Motor neuron (in vitro differentiated cells): ENCODE measurements at places on chromosomes 6 and 20.
A peak's percentile ranks its signal among the peaks of the same experiment; 100 is the strongest.

GRCh38 chr20:13736436-13737191 is 48.1 kb downstream of the ESF1 start:
- ATAC-seq, result no peak

DNA sequence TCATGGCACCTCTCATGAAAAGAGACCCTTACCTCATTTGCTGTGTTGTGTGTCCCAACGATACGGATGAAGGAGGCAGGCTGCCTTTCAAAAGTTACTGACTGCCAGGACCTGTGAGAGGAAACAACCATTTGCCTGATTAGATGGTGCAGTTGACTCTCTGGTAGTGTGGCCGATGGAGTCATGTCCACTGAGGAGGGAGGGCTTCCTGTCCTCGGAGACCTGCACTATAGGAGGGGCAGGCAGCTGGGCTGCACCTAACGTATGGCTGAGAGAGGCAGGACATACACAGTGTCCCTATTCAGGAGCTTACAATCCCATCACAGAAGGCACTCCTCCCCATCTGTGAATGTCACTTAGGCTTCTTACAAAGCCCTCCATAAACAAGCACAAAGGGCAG is 373.0 kb downstream of the ZFAND3 start:
- no peak for ATAC-seq

GRCh38 chr6:157143171-157143889 is 180.0 kb downstream of the TMEM242 start:
- ATAC-seq, result peak; percentile 38

GRCh38 chr6:118696271-118696670 is 44.9 kb upstream of the CEP85L start:
- ATAC-seq, result no peak

DNA sequence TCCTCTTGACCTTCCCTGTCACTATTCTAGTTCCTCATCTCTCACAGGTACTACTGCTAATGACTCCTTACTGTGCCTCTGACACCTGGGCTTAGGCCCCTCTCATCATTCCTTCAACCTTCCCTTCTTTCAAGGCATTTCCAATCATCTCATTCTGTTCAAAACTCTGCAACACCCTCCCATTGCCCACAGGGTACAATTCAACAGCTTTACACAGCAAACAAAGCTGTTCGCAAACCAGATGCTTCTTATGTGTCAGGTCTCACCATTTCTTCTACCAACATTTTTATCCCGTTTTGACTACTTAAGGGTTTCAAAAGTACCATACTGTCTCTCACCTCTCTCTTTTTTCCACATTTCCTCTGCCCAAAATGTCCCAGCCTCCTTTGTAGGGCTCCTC is 84.4 kb upstream of the ID4 start:
- ATAC-seq, result no peak

- no peak for ATAC-seq
Observed at GRCh38 chr20:40254023-40254772, 434.8 kb downstream of the MAFB start.

GRCh38 chr20:25223765-25224720 is 23.8 kb upstream of the PYGB start:
- no peak for ATAC-seq

DNA sequence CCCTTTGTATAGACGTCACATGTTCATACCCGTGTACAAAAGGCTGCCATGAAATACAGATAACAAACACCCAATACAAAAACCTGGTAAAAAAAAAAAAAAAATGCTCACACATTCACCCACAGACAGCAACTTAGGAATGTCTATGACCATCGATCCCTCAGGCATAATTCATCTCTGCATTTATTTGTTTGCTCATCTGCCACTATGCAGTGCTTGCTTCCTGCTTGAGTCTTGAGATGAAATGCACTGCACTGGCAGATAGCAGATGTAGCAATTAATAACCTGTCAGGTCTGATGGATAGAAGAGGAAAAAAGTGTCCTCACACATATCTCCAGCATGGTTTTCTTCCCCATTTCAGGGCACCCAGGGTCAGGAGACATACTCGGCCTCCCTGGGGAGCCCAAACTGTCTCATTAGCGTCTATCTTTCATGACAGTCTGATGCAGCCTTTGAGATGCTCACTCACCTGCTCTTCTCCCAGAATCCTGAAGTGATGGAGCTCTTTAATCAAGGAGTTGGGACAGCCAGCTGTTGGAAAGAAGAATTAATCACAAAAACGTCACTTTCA is 295.1 kb upstream of the AGPAT4 start:
- ATAC-seq, result peak; percentile 92

- no peak for ATAC-seq
Observed at GRCh38 chr6:140311146-140311545, 936.7 kb upstream of the CITED2 start.

DNA sequence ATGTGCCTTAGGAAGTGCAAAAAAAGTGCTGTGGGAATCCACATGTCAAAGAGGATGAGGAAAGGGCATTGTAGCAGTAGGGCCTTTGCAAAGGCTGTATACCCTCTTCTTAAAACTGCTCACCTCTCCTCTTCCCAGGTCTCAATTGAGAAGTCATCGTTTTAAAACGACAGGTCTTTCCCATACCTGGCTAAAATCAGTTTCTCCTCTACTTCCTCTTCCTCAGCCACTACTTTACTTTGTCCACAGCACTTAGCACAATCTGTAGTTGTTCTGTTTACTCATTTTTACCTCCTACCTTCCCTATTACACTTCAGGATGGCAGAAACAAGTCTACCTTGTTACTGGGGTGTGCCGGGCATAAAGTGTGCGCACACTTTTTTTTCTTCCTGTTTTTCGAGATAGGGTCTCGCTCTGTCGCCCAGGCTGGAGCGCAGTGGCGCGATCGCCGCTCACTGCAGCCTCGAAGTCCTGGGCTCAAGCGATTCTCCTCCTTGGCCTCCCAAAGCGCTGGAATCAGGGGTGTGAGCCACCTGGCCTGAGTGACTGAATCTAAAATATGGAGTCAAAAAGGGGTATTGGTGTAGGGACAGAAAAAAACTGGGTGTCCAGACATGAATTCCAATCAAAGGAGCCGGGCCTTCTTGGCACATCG is 9.8 kb upstream of the ELOVL5 start:
- peak; percentile 0 for ATAC-seq

DNA sequence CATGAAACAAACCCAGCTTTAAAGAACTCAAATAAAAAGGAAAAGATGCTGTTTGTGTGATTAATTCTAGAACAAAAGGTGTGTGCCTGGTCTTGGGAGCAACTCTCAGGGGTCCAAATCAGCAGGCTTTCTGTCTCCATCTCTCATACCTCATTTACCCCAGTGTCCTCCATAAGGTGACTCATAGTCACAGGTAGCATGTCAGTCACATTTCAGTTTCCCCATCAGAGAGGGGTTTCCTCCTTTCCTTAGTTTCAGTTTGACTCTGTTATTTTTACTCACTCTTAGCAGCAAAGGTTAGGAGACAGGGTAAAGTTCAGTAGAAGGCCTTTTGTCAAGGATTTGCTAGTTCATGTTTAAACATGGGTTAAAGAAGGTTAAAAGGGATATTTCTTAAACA is 46.2 kb downstream of the OGFRL1 start:
- ATAC-seq, result no peak

DNA sequence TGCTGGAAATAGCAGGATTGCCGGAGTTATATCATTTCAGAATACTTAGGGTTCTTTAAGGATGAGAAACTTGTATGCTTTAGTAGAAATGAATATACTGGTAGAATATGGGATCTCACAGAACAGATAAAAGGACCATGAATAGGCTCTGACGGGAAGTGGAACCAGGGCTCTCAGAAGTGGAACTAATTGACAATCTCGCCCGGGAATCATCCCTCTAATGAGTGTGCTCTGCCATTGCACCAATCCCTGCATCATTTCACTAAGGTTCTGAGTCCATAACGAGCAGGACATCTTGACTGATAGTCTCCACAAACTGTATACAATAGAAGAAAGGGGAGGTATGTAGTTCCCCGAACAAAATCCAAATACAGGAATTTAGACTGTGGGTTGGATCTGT is 150.1 kb downstream of the COL9A1 start:
- no peak for ATAC-seq

DNA sequence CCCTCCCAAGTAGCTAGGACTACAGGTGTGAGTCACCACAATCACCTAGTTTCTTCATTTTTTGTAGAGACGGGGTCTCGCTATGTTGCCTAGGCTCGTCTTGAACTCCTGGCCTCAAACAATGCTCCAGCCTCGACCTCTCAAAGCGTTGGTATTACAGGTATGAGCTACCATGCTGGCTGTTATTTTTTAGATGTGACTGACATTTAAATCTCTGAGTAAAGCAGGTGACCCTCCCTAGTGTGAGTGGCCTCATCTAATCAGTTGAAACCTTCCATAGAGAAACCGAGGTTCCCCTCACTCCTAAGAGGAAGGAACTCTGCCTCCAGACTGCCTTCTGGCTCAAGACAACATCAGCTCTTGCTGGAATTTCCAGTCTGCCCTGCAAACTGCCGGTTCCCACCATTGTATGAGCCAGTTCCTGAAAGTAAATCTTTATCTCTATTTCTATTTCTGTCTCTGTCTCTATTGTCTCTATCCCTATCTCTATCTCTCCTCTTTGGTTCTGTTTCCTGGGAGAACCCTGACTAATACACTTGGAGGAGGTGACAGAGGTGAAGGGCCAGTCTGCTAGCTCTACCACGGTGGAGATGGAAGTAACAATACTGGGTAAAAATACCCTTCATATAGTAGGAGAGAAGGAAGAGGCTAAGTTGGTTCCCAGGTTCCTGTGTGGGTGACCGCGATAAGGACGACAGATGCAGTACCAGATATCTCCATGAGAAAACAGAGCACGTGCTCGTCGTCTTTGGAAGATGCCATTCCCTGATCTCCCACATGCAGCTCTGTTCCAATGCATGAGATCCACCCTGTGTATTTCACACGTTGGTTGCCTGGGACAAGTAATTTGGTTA is 81.0 kb downstream of the MYB start:
- ATAC-seq, result no peak

- no peak for ATAC-seq
Observed at GRCh38 chr20:16477632-16478031, 95.6 kb downstream of the KIF16B start.

- ATAC-seq, result no peak
Observed at GRCh38 chr20:49029203-49029602, 16.9 kb upstream of the CSE1L start.

DNA sequence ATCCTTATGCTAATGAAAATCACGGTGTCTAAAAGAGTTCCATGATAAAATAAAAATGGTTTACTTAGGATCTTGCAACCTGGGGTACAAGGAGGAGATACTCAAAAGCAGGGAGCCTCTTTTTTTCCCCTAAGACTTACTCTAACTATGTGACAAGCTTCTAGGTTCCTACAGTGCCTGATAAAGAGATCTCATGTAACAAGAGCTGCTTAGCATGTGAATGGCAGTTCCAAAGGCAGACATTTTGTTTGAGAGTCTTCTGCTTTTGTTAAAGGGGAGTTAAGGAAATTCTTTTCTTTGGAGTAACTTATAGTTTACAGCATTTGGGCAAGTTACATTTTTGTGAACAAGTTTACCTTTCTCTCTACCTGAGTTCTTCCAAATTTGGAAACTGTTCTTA is 945.8 kb upstream of the ADGRB3 start:
- no peak for ATAC-seq

GRCh38 chr6:134658596-134658995 is 291.3 kb downstream of the ALDH8A1 start:
- ATAC-seq, result no peak

DNA sequence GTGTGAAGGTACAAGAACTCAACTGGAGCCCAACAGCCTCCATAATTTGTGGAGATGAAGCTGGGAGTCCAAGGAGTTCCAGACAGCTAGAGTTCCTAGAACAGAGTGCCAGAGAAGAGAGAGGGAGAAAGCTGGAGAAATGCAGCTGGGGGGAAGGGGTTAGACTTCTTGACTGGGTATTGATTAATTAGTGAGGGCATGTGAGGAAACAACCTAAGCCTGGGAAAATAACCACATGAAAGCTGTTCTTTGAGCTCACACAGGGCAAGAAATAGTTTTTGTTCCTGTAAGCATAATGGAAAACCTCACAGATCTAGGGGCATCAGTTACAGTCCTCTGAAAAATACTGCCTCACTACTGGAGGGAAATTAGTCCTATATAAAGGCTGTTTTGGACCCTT is 230.5 kb upstream of the FKBP1C start:
- no peak for ATAC-seq

GRCh38 chr6:137777687-137778075 is 89.4 kb upstream of the TNFAIP3 start:
- no peak for ATAC-seq

DNA sequence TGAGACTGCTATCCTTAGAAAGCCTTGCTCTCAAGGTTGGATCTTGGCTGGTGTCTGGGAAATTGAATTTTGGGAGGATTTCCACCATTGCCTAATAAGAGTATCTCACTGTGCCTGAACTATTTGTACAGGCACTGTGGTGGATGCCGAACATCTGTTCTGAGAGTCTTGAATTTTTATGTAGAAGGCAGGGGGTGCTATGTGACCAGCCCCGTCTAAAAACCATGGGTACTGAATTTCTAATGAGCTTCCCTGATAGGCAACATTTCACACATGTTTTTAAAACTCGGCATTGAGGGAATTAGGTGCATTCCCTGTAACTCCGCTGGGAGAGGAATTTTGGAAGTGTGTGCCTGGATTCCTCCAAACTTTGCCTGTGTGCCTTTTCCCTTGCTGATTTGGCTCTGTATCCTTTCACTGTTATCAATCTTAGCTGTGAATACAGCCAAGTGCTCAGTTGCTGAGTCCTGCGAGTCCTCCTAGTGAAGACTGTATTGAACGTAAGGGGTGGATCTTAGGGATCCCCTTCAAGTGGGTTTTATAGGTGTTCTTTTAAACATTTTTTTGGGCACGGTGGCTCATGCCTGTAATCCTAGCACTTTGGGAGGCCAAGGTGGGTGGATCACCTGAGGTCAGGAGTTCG is 27.6 kb upstream of the SCAF8 start:
- ATAC-seq, result no peak

DNA sequence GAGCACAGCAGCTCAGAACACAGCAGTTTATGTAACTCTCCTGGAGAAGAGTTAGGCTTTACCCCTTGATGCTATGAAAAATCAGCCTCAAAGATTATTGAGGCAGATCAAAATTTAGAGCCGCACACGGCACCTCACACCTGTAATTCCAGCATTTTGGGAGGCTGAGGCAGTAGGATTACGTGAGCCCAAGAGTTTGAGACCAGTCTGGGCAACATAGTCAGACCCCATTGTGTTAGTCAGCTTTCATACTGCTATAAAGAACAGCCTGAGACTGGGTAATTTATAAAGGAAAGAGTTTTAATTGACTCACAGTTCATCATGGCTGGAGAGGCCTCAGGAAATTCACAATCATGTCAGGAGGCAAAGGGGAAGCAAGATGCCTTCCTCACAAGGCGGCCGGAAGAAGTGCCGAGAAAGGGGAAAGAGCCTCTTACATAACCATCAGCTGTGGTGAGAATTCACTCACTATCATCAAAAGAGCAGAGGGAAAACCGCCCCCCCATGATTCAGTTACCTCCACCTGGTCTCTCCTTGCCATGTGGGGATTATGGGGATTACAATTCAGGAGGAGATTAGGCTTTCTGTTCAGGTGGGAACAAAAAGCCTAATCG is 87.7 kb downstream of the SGK1 start:
- ATAC-seq, result no peak

- ATAC-seq, result no peak
Observed at GRCh38 chr6:169984181-169985120, 233.0 kb downstream of the ERMARD start.
